ENCODE measurements at places on chromosomes 12 and 14. TPM values are rescaled to one million over a fixed set of nuclear protein-coding genes. Genes with fewer than 3 reads are reported as not detected.

The TAS2R20 gene
- 0.64 TPM for polyA plus RNA-seq

The PSMD9 gene
- polyA plus RNA-seq = 130 TPM

The GPR135 gene
- polyA plus RNA-seq = 1.3 TPM

The PARPBP gene
- 6.4 TPM for polyA plus RNA-seq

The COCH gene
- polyA plus RNA-seq = 0.18 TPM

The BDKRB2 gene
- polyA plus RNA-seq = 21.3 TPM

The KLHDC1 gene
- 0.25 TPM for polyA plus RNA-seq

DNA sequence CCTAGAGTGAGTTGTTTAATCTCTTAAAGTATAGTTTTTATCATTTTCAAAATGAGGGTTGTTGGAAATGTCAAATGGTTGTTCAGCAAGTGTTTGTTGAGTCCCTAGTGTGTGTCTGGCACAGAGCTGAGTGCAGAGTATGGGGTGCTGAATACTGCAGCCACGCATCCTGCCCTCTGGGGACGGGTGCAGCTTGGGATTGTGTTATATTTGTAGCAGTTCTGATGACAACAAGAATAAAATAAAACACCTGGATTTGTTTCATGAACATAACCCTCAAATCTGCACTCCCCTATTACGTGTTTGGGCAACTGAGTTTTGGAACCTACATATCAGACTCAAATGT, 127.9 kb downstream of the CACNA1C start:
- DNase-seq = no peak

DNA sequence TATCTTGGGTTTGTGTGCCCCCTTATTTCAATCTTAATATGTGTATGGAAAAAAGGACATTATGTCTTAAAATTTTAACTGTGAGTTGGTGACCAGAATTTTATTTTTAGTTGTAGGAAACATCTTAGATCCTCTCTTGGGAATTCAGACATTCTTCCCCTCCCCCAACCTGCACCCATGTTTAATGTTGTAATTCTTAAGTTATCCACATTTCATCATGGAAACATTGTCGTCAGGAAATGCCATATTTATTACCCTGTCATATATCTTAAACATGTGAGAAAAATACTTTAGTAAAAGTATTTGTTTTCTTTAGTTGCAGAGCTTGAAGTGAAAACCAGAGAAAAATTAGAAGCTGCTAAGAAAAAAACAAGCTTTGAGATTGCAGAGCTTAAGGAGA, 30.3 kb downstream of the YEATS4 start:
- peak; percentile 22 for DNase-seq

DNA sequence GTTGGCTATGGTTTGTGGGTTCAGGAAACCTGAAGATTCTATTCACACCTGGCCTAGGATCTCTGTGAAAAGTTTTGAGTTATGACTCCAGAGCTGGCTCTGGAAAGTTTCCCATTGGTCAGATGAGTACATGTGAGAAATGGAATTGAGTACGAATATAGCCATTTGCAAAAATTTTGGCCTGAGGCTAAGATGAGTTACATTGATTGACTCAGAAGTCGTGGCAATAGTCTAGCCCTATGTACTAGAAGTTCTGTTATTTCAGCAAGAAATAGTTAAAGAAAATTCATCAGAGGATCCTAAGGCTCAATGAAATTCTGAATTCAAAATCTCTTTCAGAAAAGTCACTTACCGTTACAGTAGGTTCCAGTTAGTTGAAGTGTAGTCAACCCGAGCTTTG, 109.9 kb downstream of the PTCSC3 start:
- DNase-seq = no peak

GRCh38 chr14:60510951-60511599, 2.1 kb downstream of the SIX6 start:
- DNase-seq = no peak

GRCh38 chr14:95524706-95525512, 8.5 kb upstream of the SYNE3 start:
- DNase-seq = no peak

DNA sequence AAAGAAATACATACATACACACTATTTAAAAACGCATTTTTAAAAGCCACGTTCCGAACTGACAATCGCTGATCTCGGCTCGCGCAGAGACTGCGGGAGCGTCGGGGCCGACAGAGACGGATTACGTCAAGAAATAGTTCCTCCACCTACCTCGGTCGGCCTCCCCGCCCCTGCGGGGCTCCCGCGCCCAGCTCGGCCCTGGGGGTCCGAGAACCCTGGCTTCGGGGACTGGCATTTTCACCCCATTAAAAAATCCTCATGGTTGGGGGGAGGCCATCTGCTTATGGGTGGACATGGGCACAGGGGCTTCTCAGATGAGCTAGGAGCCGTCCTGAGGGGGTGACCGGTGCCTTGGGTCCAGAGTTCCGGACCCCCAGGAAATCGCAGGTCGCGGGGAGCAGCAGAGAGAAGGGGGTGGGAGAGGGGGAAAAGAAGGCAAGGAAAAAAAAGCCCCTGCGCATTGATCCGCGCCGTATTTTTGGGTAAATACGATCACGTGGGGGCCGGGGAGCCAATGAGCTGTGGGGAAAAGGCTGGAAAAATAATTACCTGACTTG, 324 bp upstream of the HOXC9 start:
- no peak for DNase-seq

GRCh38 chr14:51431033-51431709, 191.1 kb downstream of the TMX1 start:
- DNase-seq = no peak

GRCh38 chr12:76964784-76965571, 86.2 kb upstream of the CSRP2 start:
- DNase-seq = no peak

DNA sequence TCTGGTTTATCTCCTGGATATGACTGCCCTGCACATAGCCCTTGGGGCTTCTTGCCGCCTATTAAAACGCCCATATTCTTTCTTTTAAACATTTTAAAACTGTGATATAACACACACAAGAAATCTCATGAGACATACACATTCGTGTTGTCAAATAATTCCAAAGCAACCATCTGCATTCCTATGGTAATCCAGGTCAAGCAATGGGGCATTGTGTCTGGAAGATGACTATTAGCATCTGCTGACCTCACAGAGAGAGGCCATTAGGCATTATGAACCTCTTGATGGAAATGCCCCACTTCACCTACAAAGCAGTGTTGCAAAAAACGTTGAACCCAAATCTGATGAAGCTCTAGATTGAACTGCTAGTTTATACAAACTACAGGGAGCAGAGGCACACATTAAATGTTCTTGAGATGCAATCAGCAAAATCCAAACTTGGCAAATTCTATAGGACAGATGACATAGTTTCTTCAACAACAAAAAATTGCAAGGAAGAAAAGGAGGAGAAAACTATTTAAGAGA, 513.8 kb upstream of the CCDC196 start:
- no peak for DNase-seq

- DNase-seq = no peak
Measured at GRCh38 chr14:96493178-96493577, 9.0 kb upstream of the PAPOLA start.

DNA sequence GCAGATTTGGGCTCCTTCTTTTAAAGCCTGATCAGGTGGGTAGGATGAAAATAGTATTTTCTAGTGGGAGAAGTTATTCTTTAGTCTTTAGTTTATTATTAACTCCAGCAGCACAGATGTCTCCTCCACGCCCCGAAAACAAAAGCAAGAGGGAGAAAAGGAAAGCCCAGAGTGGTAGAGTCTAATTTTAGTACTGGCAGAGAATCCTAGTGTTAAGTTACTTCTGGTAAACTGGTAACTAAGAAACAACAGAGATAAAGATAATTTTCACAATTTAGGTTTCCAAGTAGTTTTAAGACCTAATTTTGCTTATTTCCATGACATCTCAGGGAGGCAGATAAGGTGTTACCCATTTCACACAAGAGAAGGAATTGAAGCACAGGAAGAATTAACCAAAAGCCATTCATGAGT, 16.3 kb downstream of the ATP5MC2 start:
- DNase-seq = no peak

- DNase-seq = peak; percentile 3
Measured at GRCh38 chr12:40263616-40264409, 39.0 kb downstream of the LRRK2 start.

GRCh38 chr12:50024805-50025186, 498 bp downstream of the RACGAP1 start:
- no peak for DNase-seq

- DNase-seq = no peak
Measured at GRCh38 chr12:62834406-62834805, 100.5 kb downstream of the PPM1H start.

- no peak for DNase-seq
Measured at GRCh38 chr12:100142851-100143559, at the start of gene BLTP3B. BLTP3B (minus strand) TSS chr12:100142874; CDS start chr12:100142635, 239 bp downstream.

DNA sequence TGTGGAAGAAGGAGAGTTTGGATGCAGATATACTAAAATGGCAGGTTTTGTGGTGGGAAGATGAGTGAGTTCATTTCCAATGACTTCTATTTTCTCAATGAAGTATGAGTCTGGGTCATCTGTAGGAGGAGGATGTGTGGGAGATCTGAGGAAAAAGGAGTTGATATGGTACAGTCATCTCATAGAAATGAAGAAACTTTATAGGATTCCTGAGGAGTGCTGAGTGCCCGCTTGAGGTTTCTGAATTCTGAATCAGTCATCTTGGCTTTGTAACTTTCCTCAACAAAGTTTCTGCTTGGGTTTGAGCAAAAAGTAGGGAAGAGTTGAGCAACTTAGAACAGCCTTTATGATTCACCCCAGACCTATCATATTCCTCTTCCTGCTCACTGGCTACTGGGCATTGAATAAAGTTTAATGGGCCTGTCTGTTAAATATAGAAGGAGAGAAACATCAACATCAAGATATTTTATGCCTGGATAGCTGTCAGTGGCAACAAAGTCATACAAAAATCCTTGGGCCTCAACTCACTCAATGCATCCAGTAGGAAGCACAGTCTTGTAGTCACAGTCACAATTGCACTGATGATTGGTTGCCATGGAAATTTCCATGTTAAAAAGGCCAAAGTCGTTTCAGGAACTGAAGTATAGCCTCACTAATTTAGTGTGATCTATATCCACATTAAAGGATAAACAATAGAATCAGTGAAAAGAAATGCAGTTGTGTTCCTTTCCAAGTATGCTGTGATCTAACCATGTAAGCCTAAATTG, 284.7 kb downstream of the DUSP6 start:
- peak; percentile 85 for DNase-seq

Measured in BJ (cell line).